ENCODE measurements at places on chromosomes 13 and 19.

DNA sequence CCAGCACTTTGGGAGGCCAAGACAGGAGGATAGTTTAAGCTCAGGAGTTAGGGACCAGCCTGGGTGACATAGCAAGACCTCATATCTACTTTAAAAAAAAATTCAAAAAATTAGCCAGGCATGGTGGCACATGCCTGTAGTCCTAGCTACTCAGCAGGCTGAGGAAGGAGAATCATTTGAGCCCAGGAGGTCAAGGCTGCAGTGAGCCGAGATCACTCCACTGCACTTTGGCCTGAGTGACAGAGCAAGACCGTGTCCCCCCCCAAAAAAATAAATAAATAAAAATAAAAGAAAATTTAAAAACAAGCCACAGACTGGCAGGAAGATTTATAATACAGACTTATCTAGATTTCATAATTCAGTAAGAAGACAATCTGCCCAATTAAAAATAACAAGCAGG lies 14.8 kb downstream of the PSPC1 start:
- DNase-seq: no peak

- DNase-seq: no peak
Measured at GRCh38 chr13:44876782-44877324, 112.4 kb downstream of the NUFIP1 start.

DNA sequence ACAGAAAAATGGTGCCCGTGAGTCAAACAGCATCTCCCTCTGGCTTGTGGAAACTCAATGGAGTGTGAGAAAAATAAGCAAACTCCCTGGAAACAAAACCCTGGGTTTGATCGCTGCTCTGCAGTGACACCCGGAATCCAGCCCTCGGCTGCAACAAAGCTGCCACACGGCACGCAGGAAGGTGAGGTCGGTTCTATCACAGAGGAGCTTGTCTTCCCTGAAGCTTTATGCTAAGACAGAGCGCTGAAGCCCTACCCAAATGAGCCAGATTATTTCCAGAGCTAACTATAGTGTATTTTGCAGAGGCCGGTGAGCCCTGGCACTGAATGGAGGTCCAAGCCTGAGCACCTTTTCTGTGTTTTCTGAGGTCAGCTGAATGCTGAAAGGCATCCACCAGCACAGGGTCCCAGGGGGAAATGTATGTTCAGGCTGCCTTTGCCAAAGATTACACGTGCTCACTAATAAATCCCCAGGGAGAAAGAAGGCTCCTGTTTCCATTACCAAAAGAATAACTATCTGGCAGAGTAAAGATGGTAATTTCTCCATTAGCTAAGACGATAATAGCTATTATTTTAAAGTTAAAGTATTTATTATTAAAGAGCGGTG lies 77.8 kb downstream of the TSHZ3 start:
- DNase-seq: no peak

- DNase-seq: no peak
Measured at GRCh38 chr19:43711751-43712355, 4.0 kb upstream of the IRGC start.

- no peak for DNase-seq
Measured at GRCh38 chr13:78183732-78184131, 265.1 kb upstream of the EDNRB start.

DNA sequence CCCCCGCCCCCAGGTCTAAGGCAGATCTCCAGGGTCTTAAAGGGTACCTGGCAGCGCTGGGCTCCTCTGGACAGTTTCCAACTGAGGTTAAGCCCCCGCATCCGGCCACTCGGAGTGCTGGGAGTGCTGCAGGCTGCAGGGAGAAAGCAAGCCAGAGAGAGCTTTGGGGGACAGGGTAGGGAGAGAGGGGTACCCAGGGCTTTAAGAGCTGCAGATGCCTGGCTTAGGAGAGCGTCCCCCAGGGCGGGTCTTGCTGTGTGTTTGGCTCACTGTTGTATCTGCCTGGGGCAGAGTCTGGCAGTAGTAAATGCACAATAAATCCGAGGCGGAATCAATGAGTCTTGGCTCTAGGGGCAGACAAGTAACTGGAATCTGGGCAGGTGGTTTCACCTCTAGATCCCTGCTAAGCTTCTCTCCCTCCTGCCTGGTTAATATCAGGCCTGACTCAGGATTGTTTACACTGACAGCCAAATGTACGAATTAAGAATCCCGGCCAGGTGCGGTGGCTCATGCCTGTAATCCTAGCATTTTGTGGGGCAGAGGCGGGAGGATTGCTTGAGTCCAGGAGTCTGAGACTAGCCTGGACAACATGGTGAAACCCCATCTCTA lies 798 bp upstream of the COX6B2 start:
- DNase-seq: no peak

GRCh38 chr19:15101479-15102082 lies 5.6 kb upstream of the SYDE1 start:
- no peak for DNase-seq

GRCh38 chr19:19405971-19406877 lies 749 bp downstream of the GATAD2A start:
- peak; percentile 33 for DNase-seq

- DNase-seq: no peak
Measured at GRCh38 chr13:20997301-20998161, 63.9 kb downstream of the LATS2 start.

- DNase-seq: no peak
Measured at GRCh38 chr13:63614874-63615612, 2199.4 kb upstream of the PCDH20 start.

- no peak for DNase-seq
Measured at GRCh38 chr13:20993661-20994440, 67.5 kb downstream of the LATS2 start.

DNA sequence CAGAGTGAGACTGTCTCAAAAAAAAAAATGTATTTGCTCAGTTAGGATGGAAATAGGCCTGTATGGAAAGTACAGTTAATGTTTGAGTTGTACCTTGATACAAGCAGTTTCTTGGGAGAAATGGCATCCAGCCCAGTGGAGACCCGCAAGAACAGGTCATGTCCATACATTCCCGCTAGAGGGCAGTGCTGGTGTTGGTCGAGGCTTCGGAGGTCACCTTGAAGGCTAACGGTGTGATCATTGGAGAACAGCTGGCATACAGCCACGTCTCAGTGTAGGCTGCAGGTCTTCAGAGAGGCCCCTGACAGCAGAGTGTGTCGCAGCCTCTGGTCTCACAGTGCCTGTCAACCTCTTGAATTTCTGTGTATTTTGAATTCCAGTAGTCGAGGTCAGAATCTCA lies 7.5 kb downstream of the ZNF610 start:
- DNase-seq: peak; percentile 34

All from midbrain (tissue), 1 donor.